GM18507 (cell line): ENCODE measurements at places on chromosomes 2 and 18.

GRCh38 chr2:8477552-8478470, 204.0 kb upstream of the ID2 start:
- DNase-seq: no peak

- DNase-seq: no peak
These were observed at the start of gene ANKMY1 for GRCh38 chr2:240557808-240558207. Gene ANKMY1 (minus strand): TSS chr2:240557988. CDS start chr2:240557335, 653 bp downstream.

- no peak for DNase-seq
These were observed 86.6 kb downstream of the LRP1B start for GRCh38 chr2:142044197-142044596.

GRCh38 chr2:106061611-106062349, 132.3 kb downstream of the UXS1 start:
- no peak for DNase-seq

DNA sequence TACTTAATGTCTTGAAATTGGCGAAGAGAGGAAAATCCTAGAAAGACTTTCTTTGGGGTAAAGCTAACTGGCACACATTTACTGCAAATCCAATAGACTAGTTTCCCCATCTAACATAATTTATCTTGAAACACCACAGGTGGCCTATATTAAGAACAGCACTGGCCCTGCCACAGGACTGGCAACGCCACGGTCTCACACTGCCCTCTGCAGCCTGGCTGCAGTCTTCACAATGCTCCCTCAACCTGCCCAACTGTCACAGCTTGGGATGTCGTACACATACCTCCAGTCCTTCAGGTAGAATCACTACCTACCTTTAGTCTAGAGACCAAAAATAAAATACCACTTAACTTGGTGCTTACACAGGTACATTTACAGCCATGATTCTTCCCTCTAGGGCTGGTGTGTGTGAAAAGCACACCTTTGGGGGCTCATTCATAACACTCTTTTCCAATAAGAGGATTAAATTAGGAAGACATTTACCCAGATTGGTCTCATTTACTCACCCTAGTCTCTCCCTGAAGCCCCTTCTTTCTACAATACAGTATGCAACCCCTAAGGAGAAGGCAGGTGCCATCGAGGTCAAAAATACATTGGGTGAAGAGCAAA, 222.2 kb downstream of the C1D start:
- no peak for DNase-seq

DNA sequence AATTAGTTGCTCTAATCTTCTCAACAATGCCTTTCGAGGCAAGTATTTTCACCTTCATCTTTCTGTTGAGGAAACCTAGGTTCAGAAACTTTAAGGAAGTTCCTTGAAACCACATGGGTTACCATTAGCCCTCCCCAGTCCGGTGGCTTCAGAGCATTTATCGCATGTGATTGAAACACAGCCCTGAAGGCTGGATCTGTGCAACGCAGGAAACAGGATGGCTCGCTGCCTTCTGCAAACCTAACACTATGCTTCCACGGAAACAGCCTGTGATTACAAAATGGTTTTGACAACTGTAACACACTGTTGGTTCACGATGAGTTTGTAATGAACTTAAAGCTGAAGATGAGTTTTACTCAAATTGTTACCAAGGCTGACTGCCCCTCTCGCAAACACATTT, 68.5 kb downstream of the EPB41L3 start:
- no peak for DNase-seq

DNA sequence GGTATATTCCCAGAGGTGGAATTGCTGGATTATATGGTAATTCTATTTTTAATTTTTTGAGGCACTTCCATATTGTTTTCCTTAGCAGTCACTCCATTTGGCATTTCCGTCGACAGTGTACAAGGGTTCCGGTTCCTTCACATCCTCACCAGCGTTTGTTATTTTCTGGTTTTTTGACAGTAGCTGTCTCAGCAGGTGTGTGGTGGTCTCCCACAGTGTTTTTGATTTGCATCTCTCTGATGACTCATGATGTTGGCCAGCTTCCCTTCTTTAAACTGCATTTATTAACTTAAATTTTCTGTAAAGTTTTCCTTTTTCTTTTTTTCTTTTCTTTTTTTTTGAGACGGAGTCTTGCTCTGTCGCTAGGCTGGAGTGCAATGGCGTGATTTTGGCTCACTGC, 19.7 kb downstream of the SH3BP4 start:
- no peak for DNase-seq
